ENCODE measurements at places on chromosomes 2 and 18.

GRCh38 chr2:134260713-134261112, 6.8 kb downstream of the MGAT5 start:
- no peak for DNase-seq

GRCh38 chr18:72107647-72108383, 436.3 kb downstream of the CBLN2 start:
- DNase-seq = no peak

DNA sequence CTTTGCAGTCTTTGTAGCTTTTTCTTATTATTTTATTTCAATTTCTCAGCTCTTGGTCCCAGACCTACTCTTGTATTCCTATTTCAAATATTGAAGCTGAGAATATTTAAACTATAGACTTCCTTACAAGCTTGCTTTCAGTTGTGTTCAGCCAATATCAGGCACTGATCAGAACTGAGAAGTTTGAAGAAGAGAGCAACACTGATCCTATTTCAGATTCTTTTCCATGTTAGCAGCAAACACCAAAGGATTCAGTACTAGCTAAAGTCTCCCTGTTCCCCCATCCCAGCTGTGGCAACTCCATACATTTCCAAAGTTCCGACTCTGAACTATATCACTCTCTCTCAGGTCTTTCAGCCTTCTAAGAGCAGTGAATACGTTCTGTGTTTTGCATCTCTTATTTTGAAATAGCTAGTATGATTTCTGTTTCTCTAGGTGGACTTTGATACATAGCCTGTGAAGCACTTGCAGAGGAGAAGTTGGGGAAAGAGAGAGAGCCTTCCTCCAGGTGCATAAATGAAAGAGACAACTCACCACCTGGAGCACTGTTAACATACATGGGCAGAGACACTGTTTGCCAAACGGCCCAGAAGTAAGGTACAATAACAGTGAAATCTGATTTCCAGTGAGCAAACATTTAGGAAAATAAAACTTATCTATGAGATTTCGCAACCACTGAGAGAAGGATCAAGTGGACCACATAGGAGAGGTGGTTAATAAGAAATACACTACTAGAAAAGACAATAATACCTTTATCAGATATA, 135.0 kb upstream of the ZNF804A start:
- no peak for DNase-seq

DNA sequence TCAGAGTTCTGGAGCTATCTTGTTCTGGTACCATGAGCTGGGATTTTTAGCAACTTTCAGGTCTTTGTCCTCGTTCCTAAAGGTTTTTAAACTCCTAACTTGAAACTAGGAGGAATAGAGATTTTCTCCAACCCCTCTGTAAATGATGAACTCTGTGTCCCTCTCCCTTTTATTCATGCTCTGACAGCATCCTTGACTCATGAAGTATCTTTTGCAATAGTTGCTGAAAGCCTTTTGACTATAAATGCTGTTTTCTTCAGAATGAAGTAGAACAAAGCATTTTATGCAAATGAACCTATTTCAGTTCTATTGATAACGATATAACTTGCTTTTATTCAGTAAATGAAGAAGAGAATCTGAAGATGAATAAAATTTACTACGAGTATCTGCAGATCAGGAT, 17.0 kb upstream of the MAPRE2 start:
- no peak for DNase-seq

DNA sequence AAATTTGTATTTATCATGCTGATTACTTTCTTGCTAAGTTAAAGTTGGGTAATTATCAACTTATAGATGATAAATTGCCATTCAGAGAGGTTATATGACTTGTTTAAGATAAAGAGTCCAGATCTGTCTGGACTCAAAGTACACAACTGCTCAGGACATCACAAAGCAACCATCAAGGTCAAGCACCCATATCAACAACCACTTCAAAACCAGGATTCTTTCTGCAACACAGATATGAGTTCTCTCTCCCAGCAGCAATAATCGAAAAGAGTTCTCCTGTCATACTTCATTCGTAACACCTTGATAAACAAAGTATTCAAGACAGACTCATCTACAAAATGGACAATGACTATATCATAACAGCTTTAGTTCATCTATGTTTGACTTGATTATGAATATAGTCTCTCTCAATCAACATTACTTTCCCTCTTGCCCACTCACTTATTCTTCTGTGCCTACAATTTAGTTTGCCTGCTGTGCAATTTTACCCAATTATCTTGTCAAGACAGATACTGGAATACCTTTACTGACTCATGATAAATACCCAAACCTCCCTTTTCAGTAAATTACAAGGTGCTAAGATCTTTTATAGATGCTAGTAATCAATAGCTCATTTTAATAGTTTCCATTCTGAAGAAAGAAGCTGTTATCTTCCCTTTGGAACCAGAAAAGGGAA, 281.8 kb downstream of the NBAS start:
- DNase-seq = no peak

DNA sequence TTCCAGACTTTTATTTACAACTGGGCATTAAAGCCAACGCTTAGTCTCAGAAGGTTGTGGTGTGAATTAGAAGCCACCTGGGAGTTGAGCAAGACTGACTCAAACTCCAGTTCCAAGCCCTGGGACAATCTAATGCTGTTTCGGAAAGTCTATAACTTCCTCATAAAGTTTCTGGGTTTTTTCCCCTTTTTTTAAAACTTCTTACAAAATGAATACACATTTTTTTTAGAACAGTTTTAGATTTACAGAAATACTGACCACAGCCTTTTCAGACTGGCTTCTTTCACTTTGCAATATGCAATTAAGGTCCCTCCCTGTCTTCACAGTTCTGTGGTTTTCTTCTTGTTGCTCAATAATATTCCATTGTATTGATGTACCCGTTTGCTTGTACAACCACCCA, 115.9 kb upstream of the TWIST2 start:
- no peak for DNase-seq

DNA sequence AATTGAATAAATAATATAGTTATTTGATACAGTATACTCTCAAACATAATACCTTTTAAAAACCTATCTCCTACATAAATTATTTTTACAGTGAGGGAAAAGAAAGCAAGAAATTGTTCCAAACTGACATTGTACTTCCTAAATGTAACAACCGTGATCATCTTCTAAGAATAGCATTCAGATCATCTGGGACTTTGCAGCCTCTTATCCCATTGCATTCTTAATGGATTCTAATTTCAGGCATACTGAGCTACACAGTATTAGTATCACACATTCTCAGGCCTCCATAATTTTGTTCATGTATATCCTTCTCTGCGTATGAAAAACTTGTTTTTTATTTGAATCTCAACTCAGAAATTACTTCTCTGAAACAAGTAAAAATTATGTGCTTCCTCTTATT, 1134.7 kb upstream of the CDH2 start:
- DNase-seq = no peak

DNA sequence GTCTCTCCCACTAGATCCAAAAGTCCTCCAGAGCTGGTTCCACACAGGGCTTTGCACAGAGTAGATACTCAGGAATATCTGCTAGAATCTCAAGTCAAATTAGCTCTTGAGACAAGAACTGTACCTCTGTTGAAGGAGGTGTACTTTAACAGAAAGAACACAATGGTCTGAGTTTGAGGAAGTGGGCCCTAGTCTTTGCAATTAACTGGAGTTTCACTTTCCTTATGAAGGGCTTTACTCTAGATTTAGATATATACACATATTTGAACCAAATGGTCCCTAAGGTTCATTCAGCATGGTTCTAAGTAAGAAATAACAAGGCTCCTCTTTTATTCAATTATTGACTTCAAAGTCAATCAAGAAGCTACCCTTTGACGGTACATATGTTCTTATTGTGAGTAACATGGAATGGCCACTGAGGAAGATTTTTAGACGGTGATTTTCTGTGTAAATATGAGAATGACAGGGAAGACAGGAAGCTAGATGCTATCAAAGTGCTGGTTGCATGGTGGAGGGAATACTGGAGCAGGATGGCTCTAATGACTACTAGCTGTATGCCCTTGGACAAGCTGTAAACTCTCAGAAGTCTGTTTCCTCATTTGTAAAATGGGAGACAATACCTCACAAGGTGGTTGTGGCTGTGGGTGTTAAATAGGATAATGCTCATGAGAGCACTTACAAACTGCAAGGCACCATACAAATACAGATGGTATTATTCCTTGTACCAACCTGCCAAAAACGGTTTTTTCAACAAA, 73.5 kb upstream of the SERTAD2 start:
- no peak for DNase-seq

DNA sequence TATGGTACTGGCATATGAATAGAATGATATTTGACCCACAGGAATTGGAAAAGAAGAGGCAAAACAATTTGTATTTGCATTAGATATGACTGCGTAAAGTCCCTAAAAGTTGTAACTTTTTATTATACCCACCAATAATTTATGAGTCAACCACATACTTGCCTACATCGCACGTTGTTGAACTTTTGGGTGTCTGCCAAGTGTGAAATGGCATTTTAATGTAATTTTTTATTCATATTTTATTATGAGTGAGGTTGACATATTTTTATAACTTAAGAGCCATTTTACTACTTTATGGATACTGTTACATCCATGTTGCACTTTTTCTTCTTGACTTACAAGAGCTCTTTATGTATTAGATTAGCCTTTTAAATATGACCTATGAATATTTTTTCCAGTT, 4.6 kb downstream of the DSC2 start:
- DNase-seq = no peak

DNA sequence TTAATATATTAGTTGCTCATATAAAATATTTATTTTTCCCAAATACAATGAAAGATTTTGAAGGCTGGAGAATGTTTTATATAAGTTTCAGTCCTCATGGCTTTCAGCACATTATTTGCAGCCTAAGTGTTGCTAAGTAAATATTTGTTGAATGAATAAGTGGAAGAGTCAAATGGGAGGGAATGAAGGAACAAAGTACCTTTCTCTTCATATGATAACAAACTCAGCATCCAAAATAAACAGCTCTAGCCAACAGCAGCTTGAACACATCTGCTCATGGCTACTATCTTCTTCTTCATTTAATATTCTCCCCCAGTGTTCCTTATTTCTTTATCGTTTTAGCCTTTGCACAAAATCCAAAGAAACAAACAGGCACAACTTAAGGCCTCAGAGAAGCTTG, 385.2 kb upstream of the PIK3C3 start:
- no peak for DNase-seq

GRCh38 chr2:47283659-47284058, 119.3 kb upstream of the MSH2 start:
- no peak for DNase-seq

GRCh38 chr2:163264341-163264740, 425.8 kb upstream of the KCNH7 start:
- DNase-seq = no peak

GRCh38 chr2:136738044-136738443, 27.3 kb upstream of the THSD7B start:
- no peak for DNase-seq

DNA sequence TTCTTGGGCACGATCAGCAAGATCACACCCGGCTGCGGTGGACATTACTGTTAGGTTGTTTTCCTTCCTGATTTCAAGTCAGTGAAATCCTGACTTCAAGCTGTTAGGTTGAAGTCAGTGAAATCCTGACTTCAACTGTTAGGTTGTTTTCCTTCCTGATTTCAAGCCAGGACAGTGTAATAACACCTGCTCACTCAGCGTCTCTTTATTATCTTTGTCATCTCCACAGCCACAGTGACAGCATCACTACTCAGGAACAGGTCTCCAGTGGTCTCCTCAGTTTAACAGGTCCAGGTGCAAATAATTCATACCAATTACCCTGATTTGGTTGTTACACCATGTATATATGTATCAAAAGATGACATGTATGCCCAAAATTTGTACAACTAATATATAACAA, 208.1 kb upstream of the REG3G start:
- DNase-seq = no peak

Measured in T-cell (primary cell).